ENCODE measurements at places on chromosomes 6 and 20.

DNA sequence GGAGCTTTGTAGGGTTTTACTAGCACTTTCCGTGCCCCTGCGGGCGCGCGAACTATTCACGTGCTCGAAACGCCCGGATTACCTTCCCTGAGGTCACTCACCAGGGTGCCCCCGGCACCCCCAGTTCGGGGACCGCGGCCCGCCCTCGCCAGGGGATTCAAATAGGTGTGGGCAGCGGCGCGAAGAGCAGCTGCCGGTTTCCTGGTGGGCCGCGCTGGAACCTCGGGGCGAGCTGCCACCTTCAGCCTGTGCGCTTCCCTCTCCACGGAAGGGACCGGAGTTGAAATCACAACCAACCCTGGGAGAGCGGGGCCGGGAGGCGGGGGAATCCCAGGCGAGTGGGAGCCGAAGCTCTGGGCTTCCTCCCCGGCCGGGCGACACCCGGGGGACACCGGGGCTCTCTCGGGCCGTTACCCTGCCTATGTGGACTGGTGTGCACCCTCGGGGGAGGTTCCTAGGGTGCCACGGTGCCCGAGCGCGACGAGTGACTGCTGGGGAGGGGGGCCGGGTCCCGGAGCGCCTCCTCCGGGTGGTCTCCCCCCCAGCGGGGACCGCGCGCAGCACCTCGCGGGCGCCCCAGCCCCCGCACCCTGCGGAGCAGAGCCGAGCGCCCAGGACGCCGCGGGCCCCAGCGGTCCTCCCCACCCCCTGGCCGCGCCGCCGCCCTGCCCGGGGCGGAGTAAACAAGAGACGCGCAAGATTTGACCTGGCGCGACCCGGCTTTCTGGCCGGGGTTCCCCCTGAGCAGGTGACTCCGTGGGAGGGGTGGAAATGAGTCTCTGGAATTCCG lies 2.1 kb upstream of the HIVEP2 start:
- DNase-seq = no peak

GRCh38 chr6:10745116-10745515 lies 2.5 kb upstream of the TMEM14B start:
- DNase-seq = no peak

GRCh38 chr6:25384967-25385366 lies 105.8 kb downstream of the CARMIL1 start:
- no peak for DNase-seq

GRCh38 chr20:47631078-47631477 lies 129.4 kb downstream of the NCOA3 start:
- no peak for DNase-seq

GRCh38 chr20:45974896-45975565 lies 3.0 kb upstream of the ZNF335 start:
- DNase-seq = no peak

GRCh38 chr20:35226884-35227681 lies 593 bp downstream of the MMP24 start:
- no peak for DNase-seq

DNA sequence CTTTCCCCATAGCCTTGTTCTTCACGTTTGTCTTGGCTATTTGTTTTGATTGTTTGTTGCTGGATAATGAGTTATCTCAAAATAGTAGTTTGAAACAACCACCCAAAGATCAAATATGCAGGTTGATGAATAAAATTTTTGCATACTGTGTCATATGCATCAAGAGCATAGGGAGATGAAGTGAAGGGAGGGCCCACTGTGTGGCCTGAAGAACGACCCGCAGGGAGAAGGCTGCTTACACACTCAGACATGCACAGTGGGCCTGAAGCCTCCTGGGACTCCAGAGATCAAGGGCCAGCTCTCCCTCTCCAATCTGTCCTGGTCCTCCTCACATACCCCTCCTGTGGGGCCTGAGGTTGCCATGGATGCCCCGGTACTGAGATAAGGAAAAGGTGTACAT lies 16.2 kb upstream of the TREM2 start:
- DNase-seq = no peak

- no peak for DNase-seq
These were observed 383.8 kb downstream of the TFAP2A start for GRCh38 chr6:10030942-10031537.
